ENCODE measurements at places on chromosomes 12 and 14.

DNA sequence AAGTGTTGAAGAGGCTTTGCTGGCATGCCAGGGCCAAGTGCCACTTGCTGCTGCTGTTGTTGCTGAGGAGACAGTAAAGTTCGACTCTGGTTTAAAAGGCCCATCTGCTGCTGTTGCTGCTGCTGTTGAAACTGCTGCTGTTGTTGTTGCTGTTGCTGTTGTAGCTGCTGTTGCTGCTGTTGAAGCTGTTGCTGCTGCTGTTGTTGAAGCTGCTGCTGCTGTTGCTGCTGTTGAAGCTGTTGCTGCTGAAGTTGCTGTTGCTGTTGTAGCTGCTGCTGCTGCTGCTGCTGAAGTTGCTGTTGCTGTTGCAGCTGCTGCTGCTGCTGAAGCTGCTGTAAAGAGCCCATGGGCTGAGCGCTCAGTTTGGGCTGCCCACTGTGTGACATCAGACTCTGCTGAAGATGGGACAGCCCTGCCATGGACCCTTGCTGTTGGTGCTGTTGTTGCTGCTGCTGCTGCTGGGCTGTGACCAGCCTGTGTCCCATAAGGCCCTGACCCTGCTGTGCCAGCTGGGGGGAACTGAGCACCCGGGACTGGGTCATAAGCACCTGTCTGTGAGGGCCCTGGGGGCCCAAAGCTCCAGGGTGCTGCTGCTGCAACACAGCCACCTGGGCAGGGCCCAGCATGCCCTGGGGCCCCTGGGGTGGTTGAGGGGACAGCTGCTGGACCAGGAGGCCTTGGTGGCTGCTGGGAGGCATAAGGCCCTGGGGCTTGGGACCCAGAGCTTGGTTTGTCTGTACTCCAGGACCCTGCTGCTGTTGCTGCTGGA is 14.3 kb upstream of the PRKAG1 start:
- DNase-seq, result no peak

DNA sequence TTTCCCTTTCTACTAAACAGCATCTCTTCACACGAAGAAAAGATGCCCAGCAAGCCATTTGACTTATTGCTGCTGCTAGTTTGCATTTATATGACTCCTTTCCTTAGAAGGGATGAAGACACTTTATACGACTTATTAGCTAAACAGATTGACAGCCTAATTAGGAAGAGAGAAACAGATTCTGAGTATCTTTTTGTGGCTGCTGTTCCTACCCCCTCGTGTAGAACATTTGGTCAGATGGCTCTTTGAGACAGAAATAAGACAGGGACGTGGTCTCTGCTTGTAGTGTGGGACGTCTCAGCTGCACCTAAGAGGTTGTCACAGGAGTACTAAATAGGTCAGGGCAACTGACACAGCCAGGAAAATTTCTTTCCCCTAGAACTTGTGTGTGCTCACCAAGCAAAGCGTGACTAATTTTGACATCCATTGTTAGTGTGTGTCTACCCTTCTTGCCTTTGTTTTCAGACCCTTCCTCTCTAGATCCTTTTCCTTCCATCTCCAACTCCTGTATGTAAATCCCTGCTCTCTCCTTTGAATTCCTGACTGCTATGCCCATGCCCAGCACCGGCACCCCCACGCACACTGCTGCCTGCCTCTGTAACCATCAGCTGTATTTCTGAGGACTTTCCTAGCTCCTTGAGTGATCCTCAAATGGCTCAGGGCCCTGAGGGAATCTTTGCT is 83.2 kb downstream of the DAD1 start:
- DNase-seq, result no peak

GRCh38 chr12:26520869-26521268 is 312.1 kb downstream of the ITPR2 start:
- DNase-seq, result no peak

GRCh38 chr14:34632411-34632978 is 2.5 kb upstream of the SNX6 start:
- DNase-seq, result no peak

GRCh38 chr12:59408431-59408830 is 187.4 kb upstream of the SLC16A7 start:
- no peak for DNase-seq

GRCh38 chr14:105005929-105006830 is 14.7 kb downstream of the CDCA4 start:
- no peak for DNase-seq

GRCh38 chr12:13011098-13011497 is 11.0 kb upstream of the HEBP1 start:
- DNase-seq, result no peak

- DNase-seq, result no peak
Observed at GRCh38 chr12:27564612-27565213, 40.7 kb downstream of the PPFIBP1 start.

DNA sequence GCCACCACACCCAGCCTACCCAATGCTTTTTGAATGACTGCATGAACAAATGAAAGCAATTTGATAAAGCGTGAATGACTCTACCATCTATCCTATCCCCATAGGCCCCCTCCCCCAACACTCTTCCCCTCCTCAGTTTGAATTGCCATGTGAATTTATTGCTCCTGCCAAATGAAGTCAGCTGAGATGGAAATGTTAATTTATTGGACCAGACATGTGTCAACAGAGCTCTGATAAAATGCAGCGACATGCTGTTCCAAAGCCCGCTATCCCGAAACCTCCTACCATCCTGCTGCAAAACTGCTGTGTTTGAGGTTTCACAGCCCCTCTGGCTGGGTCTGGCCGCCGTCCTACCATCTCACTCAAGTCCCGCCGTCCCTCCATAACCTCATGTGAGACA is 360.5 kb downstream of the CACNA1C start:
- no peak for DNase-seq

GRCh38 chr12:5173511-5174011 is 129.9 kb downstream of the KCNA5 start:
- DNase-seq, result no peak

DNA sequence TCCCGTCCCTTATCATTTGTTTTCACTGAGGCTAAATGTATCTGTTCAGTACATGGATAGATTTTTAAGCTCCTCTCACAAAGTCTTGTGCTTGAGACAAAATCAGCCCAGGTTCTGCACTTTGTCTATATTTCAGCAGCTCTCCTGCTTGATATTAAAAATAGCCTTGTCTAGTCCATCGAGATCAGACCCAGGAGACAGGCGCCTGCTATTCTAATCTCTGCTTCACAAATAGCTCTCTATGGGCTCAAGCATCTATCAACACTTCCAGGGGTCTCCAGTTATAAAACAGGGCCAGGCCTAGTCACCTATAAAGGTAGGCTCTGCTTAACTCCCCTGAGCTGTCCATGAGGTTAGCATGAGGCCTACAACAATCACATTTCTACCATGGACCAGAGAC is 62.5 kb downstream of the ZFP36L1 start:
- DNase-seq, result no peak

DNA sequence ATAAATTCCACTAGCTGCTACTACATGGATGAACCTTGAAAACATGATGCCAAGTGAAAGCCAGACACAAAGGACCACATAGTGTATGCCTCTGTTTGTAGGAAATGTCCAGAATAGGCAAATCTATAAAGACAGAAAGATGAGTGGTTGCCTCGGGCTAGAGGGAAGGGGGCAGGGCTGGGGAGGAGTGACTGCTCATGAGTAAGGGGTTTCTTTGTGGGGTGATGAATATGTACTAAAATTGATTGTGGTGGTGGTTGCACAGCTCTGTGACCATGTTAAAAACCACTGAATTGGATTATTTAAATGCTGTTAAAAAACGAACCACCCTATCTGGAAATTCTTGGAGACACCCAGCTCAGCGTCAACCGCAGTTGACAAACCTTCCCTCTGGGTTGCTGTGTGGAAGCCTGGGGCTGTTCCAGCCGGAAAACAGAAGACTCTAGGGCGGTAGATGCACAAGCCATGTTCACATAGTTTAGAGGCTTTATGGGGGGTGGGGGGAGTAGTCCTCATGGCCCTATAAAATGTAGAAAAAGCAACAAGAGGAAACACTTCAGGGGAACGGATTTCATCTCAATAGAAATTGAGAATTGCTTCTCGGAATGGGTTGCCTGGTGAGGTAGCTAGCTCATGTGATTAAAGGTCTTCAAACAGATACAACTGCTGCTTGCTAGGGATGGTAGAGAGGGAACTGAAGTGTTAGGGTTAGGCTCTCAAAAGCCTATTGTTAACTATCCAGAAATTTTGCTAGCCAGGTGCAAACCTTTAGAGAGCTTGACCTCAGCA is 29.4 kb downstream of the RIN3 start:
- no peak for DNase-seq

DNA sequence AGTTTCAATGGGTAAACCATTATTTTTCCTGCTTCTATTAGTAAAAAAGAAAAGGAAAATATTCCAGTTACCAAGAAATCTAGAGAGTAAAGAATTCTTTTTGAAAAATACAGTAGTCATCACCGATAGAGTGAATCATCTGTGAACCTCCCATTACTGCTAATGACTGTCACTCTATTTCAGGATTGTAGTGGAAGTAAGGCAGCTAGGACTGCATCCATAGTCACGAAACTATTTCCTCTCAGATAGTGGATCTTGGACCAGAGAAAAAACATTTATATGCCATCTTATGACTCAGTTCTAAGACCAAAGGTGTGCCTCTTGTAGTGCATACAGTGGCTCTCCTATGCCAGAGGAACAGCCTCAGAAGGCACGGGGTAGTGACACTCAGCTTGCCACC is 173.9 kb upstream of the PLEKHA5 start:
- no peak for DNase-seq

- no peak for DNase-seq
Observed at GRCh38 chr12:56872366-56872765, 61.8 kb downstream of the SDR9C7 start.

DNA sequence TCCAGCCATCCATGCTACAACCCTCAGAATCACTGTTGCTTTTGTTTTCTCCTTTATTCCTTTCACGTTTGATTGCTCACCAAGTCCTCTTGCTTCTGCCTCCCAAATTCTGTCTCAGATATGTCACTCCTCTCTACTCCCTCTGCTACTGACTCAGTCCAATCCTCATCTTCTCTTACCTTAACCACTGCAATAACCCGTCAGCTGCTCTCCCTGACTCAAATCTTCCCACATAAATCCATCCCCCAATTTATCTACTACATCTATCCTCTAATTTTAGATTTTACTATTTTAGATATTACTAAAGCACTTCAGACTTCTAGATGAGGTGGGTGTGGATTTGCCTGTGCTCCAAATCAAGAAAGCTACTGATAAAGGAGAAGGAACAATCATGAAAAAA is 23.2 kb downstream of the EIF2B2 start:
- DNase-seq, result no peak

GRCh38 chr14:38505973-38506249 is 250.0 kb upstream of the CLEC14A start:
- DNase-seq, result no peak

DNA sequence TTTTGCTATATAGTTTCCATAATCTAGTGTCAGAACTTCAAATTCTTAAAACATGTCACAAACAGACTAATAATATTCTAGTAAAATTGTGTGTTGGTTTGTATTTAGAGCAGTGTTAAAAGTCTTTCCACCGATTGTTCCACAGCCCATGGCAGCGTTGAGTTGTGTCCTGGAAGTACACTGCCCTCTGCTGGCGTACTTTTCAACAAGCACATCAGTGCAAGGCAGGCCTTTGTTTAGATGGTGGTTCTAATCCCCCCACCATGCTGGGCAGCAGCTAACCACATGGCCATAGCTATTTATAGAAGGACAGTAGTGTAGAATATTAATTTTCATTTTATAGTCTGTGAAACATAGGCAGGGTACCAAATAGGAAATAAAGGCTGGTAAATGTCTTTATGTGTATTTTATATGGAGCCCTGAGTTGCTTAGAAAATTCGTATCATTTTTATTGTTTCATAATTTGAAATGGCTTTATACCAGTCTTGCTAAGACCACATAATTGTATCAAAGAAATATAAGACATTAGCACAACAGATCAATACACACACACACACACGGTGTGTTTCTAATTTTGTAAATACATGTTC is 235.4 kb downstream of the SEC23A start:
- DNase-seq, result peak; percentile 27

GRCh38 chr14:104981699-104982541 is 3.7 kb upstream of the CLBA1 start:
- no peak for DNase-seq

DNA sequence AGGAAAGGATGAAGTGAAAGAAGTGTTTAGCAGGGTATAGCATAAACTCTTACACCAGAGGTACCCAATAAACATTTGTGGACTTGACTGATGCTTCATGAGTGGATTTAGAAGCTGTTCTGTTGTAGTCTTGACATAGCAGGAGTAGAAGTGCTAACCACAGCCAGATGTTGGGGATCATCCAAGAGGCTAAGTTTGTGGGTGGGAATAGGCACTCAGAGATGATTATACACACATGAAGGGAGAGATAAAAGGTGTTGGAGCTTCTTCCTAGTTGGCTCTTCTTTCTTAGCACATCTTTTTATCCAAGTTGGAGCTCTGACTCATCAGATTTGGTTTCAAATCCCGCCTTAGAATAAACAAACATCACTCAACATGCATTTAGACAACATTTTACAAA is 166.7 kb upstream of the E2F7 start:
- DNase-seq, result no peak

GRCh38 chr12:31201382-31201781 is 124.6 kb downstream of the SINHCAF start:
- DNase-seq, result no peak

GRCh38 chr14:70149596-70150165 is 39.1 kb downstream of the SLC8A3 start:
- DNase-seq, result no peak

- no peak for DNase-seq
Observed at GRCh38 chr12:1234073-1234472, 243.1 kb downstream of the ERC1 start.

DNA sequence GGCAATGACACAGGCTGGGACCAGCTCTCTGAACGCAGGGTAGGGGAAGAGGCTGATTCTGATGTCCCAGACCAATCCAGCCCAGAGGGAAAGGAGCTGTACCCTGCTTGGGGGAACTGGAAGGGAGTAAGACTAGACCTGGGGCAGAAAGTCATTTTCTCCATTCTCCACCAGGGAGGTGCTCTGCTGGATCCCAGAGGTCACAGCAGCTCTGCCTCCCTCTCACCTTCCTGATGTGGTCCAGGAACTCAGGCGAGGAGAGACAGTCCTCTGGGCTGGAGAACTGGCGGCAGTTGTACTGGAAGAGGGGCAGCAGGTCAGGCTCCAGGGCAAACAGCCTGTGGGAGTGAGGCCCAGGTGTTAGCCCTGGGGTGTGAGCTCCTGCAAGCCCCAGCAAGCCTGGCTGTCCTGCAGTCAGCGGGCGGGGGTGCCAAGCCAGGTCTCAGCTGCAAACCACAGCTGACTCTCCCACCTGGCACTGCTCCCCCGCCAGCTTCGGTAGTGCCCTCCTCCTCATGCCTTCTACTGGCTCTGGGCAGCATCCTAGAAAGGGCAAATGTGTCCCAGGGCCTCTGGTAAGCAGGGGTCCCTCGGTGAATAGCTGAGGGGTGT is 1.9 kb downstream of the NGB start:
- DNase-seq, result no peak

Data from K562 (cell line).